B cell (primary cell): ENCODE measurements at places on chromosomes 5 and 9. TPM values are rescaled to one million over a fixed set of nuclear protein-coding genes. Genes with fewer than 3 reads are reported as not detected.

DNA sequence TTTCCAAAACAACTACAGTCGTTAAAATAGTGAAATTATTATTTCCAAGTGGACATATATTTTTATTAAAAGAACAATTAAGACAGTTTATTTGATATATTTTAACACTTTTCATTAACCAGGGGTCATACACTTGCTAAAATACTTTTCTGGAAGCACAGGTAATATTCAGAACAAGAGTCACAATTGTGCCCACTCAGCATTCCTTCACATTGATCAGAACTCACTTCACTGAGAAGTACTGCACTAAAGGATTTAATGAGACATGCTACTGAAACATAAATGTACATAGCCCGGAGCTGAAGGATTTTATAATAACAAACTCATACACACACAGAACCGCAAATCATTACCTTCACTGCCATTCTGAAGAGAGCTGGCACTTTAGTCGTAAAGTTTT is 361.8 kb downstream of the ARL15 start:
- no peaks in the 10 kb centered on the region for H3K27me3 ChIP-seq
- no peaks in the 10 kb centered on the region for H3K4me1 ChIP-seq
- no peak for DNase-seq
- no peak overlapping the region for H3K27ac ChIP-seq
- no peak overlapping the region for H3K4me3 ChIP-seq
- no peaks in the 10 kb centered on the region for H3K36me3 ChIP-seq

LCN12 gene
- 1.5 and 2.4 TPM in 2 replicates for polyA plus RNA-seq

BTNL3 gene
- not detected in 2 replicates for polyA plus RNA-seq

PCYOX1L gene
- 19.4 and 22.0 TPM in 2 replicates for polyA plus RNA-seq

DNA sequence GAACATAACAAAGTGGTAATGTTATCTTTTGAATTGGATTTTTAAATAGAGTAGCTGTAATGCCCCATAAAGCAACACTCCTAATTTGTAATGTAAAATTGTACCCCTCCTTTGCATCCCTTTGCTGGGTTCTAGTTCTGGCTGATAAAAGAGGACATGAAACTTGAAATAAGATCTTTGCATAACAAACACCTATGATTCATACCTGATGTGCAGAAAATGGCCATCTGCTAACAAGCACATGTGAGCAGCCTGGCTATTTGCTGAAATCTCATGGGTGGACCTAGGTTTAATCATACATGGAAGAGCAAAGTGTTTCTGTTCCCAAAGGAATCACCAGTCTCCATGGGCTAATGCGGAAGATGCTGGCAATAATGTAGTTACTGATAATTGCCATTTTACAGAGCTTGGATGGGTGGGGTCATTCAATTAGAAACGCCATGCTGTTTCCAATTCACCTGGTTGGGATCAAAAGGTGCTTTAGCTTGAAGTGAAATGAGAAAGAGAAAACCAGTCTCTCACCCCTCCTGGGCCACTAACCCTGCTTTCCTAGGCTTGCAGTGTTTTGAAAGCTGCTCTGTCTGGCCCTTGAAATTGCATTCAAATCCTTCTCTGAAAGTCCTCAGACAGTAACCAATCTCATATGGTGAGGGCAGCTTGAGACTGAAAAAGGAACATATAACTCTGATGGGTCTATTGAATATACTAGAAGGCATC is 585.1 kb downstream of the TLE4 start:
- no peaks in the 10 kb centered on the region for H3K27me3 ChIP-seq
- peaks cover 24% of the 10 kb centered on the region for H3K4me1 ChIP-seq
- no peaks in the 10 kb centered on the region for H3K36me3 ChIP-seq

DNA sequence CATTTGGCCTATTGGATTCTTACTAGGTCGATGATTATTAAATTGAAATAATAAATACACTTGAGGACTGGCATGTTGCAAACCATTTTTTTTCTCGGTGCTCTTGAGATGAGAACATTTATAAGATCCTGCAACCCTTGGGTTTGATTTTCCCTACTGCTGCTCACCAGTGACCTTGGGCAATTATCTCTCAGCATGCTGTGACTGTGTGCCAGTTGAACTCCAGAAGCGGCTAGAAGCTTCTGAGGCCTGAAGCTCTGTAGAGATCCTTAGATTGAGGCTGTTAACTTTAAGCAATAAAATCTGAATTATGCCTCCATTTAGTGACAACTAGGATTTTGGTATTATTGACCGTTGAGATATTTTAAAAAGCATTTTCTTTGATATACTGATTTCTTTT is 489.8 kb downstream of the MAT2B start:
- H3K27me3 ChIP-seq, result no peaks in the 10 kb centered on the region
- H3K36me3 ChIP-seq, result no peaks in the 10 kb centered on the region
- no peak overlapping the region for H3K4me3 ChIP-seq
- no peak overlapping the region for H3K27ac ChIP-seq

DNA sequence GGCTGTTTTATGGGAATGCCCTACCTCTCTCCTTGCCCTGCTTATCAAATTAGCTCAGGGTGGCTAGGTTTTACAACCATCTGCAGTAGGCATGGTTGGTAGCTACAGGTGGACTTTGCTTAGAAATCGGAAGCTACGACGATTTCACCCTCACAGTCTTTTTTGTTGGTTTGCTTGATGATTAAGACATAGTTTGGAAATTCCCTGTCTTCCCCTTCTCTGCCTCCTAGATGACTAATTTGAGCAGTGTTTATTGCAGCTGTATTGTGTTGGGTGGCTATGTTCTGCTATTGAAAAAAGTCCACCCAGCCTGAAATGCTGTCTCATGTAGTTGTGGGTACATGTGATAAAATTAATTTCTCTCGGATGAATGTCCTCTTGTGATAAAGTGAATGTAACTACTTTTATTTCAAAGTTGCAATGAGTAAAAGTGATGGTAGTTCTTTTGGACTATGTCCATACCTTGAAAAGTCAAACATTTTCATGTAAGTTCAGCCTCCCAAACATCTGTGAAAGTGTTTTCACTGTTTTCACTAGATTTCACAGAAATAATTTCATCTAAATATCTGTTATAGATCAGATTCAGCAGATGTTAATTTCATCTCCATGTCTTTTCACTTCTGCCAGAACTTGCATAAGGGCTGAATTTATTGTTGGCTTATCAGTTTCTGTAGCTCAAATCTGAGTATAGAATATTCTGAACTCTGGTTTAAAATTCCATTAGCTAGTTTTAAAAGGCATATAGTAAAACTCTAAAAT is 37.3 kb upstream of the FYB1 start:
- H3K36me3 ChIP-seq, result no peaks in the 10 kb centered on the region
- DNase-seq, result no peak
- H3K27me3 ChIP-seq, result peaks cover 3% of the 10 kb centered on the region

N4BP3 gene
- polyA plus RNA-seq, result 13.3 and 18.3 TPM in 2 replicates

DNA sequence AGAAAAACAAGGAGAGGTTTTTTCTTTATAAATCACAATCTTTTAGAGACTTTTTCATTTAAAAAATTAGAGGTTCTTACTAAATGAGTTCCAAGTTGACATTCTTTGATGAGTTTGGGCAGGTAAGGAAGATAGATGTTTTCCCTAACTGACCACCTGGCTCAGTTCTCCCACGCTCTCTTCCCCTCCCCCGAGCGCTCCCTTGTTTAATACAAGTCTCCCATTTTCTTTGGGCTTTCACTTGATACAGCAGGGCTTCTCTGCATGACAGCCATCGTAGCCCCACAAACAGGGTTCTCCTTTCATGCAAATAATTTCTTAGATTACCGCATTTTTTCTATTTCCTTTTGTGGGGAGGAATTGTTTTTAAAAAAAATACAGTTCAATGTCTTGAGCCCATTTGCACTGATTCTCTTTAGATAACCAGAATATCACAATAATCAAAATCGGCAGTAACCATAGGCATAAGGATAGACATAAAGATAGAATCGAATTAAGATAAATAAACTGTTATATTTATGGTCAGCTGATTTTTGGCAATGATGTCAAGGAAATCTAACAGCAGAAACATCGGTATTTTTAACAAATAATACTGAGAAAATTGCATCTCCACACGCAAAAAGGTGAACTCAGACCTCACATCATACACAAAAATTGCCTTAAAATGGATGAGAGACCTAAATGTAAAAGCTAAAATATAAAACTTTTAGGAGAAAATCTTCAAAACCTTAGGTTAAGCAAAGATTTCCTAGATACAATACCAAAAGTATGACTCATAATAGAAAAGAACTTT is 325.4 kb downstream of the PIK3R1 start:
- DNase-seq, result no peak
- H3K36me3 ChIP-seq, result no peaks in the 10 kb centered on the region

GRCh38 chr9:2419347-2419746 is 202.2 kb upstream of the VLDLR start:
- H3K27ac ChIP-seq, result no peak overlapping the region
- no peaks in the 10 kb centered on the region for H3K27me3 ChIP-seq
- no peaks in the 10 kb centered on the region for H3K36me3 ChIP-seq
- DNase-seq, result no peak

- DNase-seq, result no peak
- H3K27ac ChIP-seq, result no peak overlapping the region
- H3K4me3 ChIP-seq, result no peak overlapping the region
- peaks cover 10% of the 10 kb centered on the region for H3K4me1 ChIP-seq
- no peaks in the 10 kb centered on the region for H3K36me3 ChIP-seq
- H3K27me3 ChIP-seq, result no peaks in the 10 kb centered on the region
Measured at GRCh38 chr5:111856876-111857466, 100.0 kb upstream of the NREP start.

RFESD gene
- polyA plus RNA-seq, result 0.46 and 1.5 TPM in 2 replicates

- H3K4me1 ChIP-seq, result peaks cover 63% of the 10 kb centered on the region
- H3K4me3 ChIP-seq, result no peak overlapping the region
- no peak for DNase-seq
Measured at GRCh38 chr5:157511651-157512644, 51.9 kb downstream of the NIPAL4 start.

- H3K36me3 ChIP-seq, result no peaks in the 10 kb centered on the region
- no peak overlapping the region for H3K4me3 ChIP-seq
- DNase-seq, result no peak
- H3K27me3 ChIP-seq, result no peaks in the 10 kb centered on the region
- no peak overlapping the region for H3K27ac ChIP-seq
Measured at GRCh38 chr5:66364186-66364585, 220.1 kb downstream of the SREK1 start.
